ENCODE measurements at places on chromosomes 12 and 14.
A peak's percentile ranks its signal among the peaks of the same experiment; 100 is the strongest.

DNA sequence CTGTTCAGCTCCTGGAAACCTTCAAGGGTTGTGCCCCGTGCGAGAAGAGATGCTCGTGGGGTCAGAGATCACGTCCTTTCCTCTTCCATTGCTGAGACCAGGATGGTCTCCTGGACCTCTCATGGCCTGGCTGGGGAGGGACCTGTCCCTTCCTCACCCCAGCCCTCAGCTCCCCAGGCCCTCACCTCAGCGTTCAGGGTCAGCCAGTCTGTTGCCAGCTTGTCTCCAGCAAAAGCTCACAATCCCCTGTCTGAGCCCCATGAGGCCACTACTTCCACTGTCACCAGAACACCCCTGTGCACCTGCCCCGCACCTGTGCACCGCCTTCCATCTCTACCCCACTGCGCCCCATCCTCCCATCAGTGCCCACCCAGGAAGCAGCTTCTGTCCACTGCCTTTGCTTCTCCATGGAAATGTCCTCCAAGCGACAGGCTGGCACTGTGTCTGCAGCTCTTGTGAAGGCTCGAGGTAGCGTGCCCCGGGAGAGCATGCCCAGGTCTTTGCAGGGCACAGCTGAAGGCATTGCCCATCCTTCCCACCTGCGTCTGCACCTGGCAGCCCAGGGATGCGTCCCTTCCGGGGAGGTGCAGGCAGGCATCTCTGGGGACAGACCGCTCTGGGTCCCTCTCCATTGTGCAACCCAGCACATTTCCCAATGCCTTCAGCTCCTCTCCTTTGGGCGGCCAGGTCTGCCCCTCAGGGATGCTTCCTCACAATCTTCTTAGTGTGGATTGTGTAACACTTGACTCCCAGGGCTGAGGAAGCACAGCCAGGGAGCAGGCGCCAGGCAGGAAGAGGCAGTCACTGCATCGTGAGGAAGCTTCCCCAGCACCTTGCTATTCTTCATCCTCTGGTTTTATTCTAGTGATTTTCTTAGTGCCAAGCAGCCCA, 179.6 kb downstream of the ADGRD1 start:
- DNase-seq, result no peak

GRCh38 chr12:104751594-104751993, 206.5 kb downstream of the SLC41A2 start:
- DNase-seq, result peak; percentile 36

DNA sequence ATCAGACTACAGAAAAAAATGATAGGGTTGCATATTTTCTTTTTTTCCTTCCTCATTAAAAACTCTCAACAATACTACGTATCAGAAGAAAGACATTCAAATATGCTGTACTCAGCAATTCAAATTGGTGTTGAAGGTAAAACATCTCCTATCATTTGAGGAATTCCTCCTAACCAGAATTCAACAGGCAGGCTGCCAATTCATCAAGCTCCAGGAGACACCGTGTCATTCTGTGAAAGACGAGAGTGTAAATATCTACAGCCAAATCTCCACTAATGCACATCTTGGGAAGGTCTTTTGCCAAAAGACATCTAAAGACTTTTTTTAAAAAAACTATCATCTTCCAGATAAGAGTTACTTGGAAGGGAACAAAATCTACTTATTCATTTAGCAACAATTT, 26.6 kb downstream of the NT5DC3 start:
- DNase-seq, result no peak

DNA sequence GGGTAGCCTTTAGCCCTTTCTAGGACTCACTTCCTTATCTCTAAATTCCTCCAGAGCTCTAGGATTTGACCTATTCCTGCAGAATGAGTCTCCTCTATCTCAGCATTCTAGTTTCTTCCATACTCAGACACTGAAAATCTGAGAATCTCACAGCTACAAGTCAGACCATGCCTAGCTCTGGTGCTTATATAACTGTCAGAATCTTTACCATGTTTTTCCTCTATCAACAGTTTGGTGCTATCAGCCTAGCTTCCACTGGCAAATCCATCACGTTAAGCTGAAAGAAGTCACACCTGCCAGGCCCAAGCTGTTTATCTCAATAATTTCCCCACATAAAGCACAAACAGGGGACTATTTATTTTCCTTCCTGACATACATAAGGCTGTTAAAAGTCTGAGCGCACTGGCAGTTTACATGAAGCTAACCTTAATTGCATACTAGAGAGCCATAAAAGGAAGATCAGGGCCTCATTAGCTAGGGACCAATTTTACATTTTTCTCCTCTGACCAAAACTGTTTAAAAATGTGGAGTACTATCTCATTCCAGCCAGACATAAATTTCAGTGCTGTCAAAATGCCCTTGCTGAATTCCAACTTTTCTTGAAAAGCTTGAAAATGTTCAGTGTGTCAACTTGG, 270.5 kb downstream of the C12orf75 start:
- no peak for DNase-seq

GRCh38 chr12:22101749-22102243, 55.8 kb downstream of the CMAS start:
- DNase-seq, result no peak

GRCh38 chr14:85852906-85853305, 323.0 kb downstream of the FLRT2 start:
- DNase-seq, result no peak

- no peak for DNase-seq
These were observed 44.4 kb downstream of the AEBP2 start for GRCh38 chr12:19483727-19484126.

- no peak for DNase-seq
These were observed 155.6 kb upstream of the TMCC3 start for GRCh38 chr12:94805749-94806529.

GRCh38 chr12:109804820-109805761, 28.1 kb downstream of the TRPV4 start:
- peak; percentile 66 for DNase-seq

DNA sequence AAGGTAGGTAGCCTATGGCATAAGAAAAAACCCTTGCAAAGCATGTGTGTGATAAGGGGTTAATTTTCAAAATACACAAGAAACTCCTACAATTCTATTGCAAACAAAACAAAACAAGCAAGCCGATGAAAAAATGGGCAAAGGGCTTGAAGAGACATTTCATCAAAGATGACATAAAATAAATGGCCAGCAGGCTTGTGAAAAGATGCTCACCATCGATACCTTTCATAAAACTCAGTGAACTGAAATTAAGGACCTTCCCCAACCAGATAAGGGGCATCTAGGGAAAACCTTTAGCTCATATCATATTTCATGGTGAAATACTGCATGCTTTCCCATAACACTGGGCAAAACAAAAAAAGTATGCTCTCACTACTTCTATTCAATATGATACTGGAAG, 131.2 kb downstream of the PPM1H start:
- DNase-seq, result no peak

GRCh38 chr12:29220632-29221336, 71.7 kb downstream of the FAR2 start:
- DNase-seq, result no peak

DNA sequence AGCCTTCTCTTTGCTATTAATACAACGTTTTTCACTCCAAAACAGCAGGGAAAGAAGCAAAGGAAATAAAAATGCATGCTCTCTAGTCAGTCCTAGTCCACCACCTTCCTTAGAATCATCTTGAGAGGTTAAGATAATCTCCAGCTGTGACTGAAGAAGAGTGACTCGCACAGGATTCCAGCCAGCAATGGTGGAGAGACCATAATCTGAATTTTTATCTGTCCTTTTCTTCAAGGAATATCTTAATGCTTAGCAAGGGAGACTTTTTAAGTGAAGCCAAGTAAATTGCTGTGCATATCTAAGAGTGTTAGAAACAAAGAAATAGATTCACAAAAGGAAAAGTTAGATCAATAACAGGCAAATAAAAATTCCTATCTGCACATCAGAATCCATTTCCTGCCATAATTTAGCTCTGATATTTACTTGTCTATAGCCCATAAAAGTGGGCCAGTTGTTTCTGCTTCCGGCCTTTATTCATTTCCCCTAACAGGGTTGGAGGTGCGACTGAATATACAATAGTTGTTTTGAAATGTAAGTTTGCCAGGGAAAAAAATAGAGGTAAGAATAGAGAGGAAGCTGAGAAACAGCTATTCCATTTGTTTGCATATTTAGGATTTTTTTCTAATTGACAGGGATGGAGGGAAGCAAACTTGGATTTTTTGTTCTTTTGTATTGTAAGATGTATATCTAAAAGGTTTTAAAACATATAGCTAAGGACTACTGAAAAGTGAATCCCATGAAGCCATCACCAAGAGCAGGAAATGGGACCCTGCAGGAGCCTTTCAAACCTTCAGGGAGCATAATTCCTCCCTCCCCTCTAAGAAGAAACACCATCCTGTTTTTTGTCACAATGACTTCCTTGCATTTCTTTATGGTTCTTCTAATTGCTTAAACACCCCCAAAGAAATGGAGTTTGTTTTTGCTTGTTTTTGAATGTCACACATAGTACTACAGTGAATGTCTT, 154.0 kb downstream of the ITPR2 start:
- DNase-seq, result no peak

DNA sequence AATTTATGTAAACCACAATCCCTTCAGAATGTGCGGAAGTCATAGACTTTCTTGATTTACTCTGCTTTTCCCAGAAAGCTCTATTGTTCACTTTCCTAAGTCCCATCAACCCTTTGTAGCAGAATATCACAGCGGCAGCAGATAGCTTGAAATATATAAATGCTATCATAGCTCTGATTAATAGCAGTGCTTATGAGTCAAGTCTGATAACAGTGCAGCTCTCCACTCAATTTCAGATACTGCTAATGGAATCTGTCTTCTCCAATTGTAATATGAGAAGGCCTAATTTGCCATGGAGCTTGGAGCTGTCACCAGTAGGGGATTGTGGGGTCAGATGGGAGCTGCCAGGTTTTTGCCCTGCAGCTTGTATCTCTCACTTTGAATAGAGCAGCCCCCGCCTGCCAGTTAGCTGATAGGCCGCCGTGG, 10.9 kb downstream of the TMEM260 start:
- no peak for DNase-seq

- DNase-seq, result no peak
These were observed 185.8 kb downstream of the ALG10B start for GRCh38 chr12:38502415-38502814.

DNA sequence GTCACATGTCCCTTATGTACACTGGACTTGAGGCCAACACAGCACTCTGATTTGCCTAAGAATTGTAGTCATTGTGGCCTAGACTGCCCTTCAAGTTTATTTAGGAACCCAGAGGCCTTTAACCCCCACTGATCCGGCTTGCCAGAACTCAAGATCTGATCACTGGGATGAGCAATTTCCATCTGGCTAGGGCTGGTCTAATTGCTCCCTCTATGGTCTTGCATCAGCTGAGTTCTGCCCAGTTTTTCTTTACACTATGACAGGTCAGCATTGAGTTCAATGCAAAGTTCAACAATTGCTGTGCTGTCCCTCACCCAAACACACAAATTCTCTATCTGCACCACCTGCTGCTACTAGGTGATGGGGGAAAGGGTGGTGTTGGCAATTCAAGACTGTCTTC, 146.9 kb upstream of the MDGA2 start:
- no peak for DNase-seq

GRCh38 chr14:82047777-82048470, 514.3 kb upstream of the SEL1L start:
- no peak for DNase-seq

GRCh38 chr14:91867316-91867988, at the start of gene TC2N:
Gene TC2N (minus strand): TSS chr14:91867536. CDS start chr14:91813769, 53,767 bp downstream.
- DNase-seq, result peak; percentile 75

DNA sequence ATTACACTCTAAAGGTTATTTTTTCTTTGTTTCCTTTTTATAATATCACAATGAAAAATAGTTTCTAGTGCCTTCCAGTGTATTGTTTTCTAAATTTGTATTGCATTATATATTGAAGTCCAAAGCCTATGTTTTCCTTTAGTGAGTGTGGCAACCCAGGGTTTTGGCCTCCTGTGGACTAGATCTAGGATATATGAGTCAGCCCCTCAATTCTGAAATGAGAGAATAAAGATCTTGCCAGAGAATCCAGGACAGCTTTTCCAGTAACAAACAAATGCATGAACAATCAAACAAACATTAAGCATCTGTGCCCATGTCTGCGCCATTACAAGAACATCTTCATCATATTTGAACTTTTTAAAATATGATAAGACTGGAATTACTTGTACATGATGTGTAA, 70.7 kb upstream of the SSTR1 start:
- no peak for DNase-seq

DNA sequence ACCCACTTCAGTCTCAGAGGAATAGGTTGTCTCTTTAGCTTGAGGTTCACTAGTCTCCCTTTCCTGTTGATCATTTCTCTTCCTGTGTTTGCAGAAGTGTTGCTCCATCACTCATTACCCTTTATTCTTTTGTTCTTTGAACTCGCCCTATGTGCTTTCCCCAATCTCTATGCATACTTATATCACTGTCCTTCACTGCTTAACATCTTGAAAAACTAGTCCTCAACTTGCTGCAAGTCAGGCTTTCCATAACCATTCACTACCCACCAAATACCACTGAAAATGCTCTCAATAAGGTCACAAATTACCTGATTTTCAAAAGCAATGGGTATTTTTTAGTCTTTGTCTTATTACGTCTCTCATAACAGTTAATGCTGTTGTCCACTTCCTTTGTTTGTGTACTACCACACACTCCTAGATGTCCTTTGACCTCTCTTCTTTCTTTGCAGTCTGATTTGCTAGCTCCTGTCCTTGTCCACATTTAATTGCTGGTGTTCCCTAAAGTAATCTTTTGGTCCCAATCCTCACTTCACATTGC, 80.8 kb downstream of the RIC8B start:
- DNase-seq, result no peak

GRCh38 chr14:53144244-53144643, 8.9 kb downstream of the DDHD1 start:
- DNase-seq, result no peak

All from CD4-positive, alpha-beta T cell treated with Interleukin-4 for 1 hour (primary cell).